ENCODE measurements at places on chromosomes 3 and 15. TPM values are rescaled to one million over a fixed set of nuclear protein-coding genes. Genes with fewer than 3 reads are reported as not detected.
A peak's percentile ranks its signal among the peaks of the same experiment; 100 is the strongest.

The ZIC1 gene
- total RNA-seq = 0.84 TPM

The TMEM45A gene
- 82.7 TPM for total RNA-seq

- DNase-seq = no peak
Measured at GRCh38 chr3:65664446-65664845, 374.3 kb downstream of the MAGI1 start.

DNA sequence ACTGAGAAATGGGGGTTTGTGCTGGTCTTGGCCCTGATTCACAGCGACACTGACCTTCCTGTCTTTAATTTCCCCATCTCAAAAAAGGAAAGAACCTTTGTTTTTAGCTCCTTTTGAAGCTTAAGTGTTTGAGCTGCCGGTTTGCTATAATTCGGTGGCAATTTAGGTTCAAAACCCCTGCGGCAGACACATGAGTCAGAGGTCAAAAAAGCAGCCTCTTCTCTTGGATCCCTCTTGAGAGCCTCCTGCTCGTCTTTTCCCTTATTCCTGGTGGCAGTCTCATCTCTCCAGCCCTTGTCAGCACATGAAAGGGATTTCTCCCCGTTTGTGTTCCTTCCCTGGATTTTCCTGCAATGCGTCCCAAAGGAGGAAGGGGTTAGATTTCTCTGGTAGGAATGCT, 64.5 kb downstream of the GRIP2 start:
- no peak for DNase-seq

GRCh38 chr15:96274698-96275097, 55.8 kb upstream of the NR2F2 start:
- DNase-seq = no peak

GRCh38 chr15:56886363-56886931, 32.0 kb upstream of the TCF12 start:
- DNase-seq = peak; percentile 10

DNA sequence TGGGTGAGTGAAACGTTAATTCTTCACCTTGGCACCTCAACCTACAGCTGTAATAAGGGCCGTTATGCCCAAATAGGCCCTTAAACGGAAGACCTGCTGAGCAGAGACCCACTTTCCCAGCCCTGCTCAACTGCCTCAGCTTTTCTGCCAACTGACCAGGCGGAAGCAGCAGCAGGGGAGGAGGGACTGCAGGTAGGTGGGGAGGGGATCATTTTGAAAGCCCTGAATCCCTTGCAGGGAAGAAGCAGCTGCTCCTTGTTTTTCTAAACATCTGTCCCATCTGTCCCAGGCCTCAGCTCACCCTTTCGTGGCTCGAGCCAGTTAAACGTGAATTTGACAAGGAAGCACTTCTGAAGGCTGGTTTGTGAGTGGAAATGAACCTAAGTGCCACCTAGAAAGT, 978 bp upstream of the CMC1 start:
- DNase-seq = peak; percentile 32

DNA sequence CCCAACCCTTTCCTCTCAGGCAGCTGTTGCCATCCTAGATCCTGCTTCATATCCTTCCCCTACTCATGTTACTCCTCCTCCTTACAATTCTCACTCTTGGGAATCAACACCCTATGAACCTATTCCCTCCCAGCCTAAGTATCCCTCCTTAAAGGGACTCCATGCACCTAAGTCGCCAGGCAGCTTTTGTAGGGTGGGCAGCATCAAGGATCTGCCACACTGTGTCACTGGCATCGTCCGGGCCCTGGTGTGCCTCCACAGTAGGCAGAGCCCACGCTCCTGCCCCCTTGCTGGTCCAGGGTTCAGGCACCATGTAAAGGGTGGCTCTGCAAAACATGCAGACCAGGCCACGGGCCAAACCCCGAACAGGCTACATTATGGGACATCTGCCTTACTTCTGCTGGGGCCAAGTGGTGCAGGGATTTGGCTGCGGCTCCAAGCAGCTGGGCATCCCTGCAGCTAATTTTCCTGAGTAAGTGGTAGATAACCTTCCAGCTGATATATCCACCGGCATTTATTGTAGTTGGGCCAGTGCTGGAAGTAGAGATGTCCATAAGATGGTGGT, 53.4 kb downstream of the GSK3B start:
- peak; percentile 15 for DNase-seq
